CD4-positive, alpha-beta T cell treated with Interleukin-6 for 4 hours (primary cell): ENCODE measurements at places on chromosomes 7 and 10.

- DNase-seq: peak; percentile 86
These were observed 10.8 kb downstream of the TLX1 start for GRCh38 chr10:101141616-101142532.

DNA sequence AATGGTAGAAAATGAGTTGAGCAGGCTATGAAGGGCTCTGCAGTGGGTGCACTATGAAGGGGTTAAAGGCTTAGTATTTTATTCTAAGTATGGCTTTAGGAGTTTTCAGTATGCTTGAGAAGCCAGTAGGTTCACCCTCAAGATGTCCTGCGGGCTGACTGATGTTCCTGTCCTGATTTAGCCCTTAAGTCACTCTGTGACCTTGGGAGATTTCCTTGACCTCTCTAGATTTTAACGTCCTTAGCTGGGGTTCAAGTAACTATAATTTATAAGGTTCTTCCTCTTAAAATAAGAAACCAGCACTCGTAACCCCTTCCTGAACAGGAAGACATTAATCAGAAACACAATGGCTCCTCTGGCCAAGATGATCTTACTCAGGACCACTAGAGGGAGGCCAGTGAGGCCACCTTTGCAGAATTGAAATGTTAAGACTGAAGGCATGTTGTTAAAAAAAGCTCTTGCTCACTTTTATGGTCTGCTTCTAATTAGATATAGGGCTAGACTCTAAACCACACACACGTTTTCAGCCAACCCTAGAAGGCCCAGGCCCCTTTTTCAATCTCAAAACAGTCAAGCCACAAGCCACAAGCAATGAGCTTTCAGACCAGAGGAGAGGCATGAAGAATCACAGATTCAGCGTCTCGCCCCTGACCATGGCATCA, 41.9 kb downstream of the CDK1 start:
- no peak for DNase-seq

GRCh38 chr7:1537535-1538412, 7.3 kb downstream of the MAFK start:
- DNase-seq: no peak

DNA sequence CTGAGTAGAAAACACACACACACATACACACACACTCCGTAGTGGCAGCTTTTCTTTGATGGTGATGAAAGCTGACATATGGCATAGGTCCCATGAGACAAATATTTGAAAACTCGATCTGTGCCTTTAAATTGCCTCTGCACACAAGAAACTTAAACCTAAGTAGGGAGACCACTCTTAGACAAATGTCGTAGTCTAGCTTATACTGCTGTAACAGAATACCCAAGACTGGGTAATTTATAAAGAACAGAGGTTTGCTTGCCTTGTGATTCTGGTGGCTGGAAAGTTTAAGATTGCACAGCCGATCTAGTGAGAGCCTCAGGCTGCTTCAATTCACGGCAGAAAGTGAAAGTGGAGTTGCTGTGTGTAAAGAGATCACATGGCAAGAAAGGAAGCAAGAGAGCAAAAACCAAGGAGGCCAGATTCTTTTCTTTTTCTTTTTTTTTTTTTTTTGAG, 489.4 kb upstream of the SORCS1 start:
- DNase-seq: no peak

- DNase-seq: no peak
These were observed 1005.3 kb upstream of the POT1 start for GRCh38 chr7:125934955-125935354.

DNA sequence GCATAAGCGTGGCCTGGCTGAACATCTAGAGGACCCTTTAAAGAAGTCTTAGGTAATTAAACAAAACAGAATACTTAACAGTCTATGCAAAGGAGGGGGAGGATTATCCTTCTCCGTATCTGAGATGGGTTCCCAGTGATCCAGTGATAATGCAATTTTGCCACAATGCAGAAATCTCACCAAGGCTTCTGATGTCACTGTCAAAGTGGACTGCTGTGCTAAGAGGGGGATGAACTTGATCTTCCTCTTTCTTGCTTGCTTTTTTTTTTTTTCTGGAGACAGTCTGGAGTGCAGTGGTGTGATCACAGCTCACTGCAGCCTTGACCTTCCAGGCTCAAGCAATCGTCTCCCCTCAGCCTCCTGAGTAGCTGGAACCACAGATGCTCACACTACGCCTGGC, 30.8 kb downstream of the GATA3 start:
- DNase-seq: no peak

GRCh38 chr10:54961040-54961439, 160.0 kb upstream of the PCDH15 start:
- no peak for DNase-seq

DNA sequence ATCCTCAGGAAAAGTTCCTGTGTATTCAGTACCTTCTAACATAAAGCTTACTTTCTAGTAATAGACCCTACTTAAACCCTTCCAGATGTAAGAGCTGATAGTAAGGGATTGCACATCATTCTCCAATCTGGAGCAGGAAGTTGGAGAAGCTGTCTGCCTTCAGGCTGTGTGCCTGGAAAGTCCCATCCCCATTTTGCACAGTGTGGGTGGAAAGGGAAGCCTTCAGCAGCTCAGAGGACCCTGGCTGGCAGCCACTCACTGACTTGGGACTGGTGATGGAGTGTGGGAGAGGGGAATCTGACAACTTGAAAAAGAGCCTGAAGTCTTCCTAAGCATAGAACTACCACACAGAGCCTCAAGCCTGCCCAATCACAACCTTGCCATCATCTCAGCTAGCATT, 164.1 kb upstream of the ADO start:
- no peak for DNase-seq

GRCh38 chr10:114908896-114909295, 29.1 kb upstream of the TRUB1 start:
- no peak for DNase-seq

DNA sequence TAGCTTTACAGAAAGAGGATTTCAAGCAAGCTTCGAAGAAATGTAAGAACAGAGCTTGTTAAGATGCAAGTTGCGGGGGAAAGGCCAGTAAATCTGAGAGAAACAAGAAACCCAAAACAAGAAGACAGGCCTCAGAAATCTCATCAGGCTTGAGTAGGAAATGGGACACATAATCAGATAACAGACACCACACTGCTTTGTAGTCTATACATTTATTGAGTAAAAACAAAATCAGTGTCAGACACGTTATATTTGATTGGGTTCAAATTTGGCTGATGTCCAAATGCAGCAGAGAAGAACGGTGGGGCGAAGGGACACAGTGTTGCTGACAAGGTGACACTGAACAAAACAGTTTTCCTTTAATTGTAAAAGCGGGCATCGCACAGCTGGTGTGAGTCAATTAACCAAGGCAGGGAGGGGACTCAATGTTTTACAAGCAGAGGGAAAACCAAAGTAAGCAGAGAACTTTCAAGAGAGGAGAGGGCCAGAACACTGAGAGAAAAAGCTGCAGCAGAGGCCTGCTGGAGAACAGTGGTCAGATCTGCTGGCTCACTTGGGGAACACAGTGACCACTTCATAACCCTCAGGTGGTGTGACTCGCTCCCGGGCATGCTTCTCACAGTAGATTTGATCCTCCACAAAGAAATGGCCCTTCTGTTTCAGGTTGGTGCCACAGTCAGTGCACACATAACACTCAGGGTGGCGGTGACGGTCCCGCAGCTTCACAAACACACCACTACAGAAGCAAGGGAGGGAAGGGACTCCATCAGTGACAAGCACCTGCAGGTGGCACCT, 43.5 kb downstream of the ACSM6 start:
- DNase-seq: no peak

- no peak for DNase-seq
These were observed 65.5 kb downstream of the ARMC3 start for GRCh38 chr10:22993314-22993713.

- no peak for DNase-seq
These were observed 6.7 kb downstream of the RBP3 start for GRCh38 chr10:47354900-47355299.

DNA sequence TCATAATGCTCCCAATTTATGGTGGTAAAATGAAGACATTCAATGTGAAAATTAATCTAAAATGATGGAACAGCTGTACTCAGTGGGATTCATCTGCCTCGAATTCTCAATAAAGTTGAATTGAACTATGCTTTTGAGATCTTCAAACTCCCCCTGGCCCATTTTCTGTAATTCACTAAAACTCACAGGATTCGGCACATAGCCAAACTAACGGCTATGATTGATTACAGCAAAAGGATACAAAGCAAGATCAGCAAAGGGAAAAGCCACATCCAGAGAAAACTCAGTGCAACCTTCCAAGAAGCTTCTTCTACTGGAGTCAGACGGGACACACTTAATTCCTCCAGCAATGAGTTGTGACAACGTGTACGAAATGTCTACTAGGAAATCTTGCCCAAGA, 307.5 kb downstream of the CNTNAP2 start:
- DNase-seq: no peak

- DNase-seq: no peak
These were observed 62.7 kb downstream of the LANCL2 start for GRCh38 chr7:55427800-55428199.

- no peak for DNase-seq
These were observed 39.3 kb downstream of the AOAH start for GRCh38 chr7:36684954-36685353.

DNA sequence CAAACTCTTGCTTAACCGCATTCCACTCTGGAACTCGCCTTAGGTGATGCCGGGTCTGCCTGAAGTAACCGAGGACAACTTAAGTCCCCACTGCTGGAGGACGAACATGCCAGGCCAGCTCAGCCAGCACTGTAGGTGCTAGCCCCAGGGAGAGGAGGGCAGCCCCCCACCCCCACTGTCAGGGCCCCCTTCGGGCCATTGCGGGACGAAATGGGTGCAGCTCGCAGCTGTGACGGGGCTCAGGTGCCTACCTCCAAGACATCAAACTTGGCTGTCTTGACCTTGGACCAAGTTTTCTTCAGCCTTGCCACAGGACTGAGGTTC, 60.4 kb downstream of the CSGALNACT2 start:
- no peak for DNase-seq

- DNase-seq: no peak
These were observed 91.2 kb upstream of the PARD3 start for GRCh38 chr10:34906067-34906965.
